Left lung (tissue), 14 donors: ENCODE measurements at places on chromosomes 3 and 15.

GRCh38 chr3:98914210-98915080 is 12.9 kb upstream of the DCBLD2 start:
- H3K36me3 ChIP-seq, result no peaks in the 10 kb centered on the region
- DNase-seq, result no peak
- no peak overlapping the region for H3K4me3 ChIP-seq
- H3K4me1 ChIP-seq, result no peaks in the 10 kb centered on the region

DNA sequence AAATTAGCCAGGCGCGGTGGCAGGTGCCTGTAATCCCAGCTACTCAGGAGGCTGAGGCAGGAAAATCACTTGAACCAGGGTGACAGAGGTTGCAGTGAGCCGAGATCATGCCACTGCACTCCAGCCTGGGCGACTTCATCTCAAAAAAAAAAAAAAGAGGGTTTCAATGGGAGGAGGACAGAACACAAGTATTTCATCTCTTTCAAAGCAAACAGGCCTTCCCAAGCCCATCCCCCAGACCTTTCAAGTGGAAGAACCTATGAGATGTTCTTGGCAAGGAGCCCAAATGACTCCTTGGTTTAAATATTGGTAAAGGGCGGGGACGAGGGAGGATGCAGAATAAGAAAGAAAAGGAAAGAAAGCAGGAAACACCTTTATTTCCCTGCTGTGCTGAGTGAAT is 62.2 kb upstream of the MCF2L2 start:
- H3K36me3 ChIP-seq, result no peaks in the 10 kb centered on the region
- no peak overlapping the region for H3K27ac ChIP-seq
- no peaks in the 10 kb centered on the region for H3K27me3 ChIP-seq

- no peaks in the 10 kb centered on the region for H3K27me3 ChIP-seq
- DNase-seq, result no peak
- H3K36me3 ChIP-seq, result no peaks in the 10 kb centered on the region
These were observed 74.8 kb upstream of the NTRK3 start for GRCh38 chr15:88331291-88331690.

GRCh38 chr3:170442947-170443346 is 24.3 kb downstream of the CLDN11 start:
- H3K27ac ChIP-seq, result no peak overlapping the region
- no peaks in the 10 kb centered on the region for H3K36me3 ChIP-seq
- no peaks in the 10 kb centered on the region for H3K4me1 ChIP-seq
- no peaks in the 10 kb centered on the region for H3K27me3 ChIP-seq
- DNase-seq, result no peak
- no peak overlapping the region for H3K4me3 ChIP-seq

- H3K4me3 ChIP-seq, result no peak overlapping the region
- H3K36me3 ChIP-seq, result no peaks in the 10 kb centered on the region
- no peak overlapping the region for H3K27ac ChIP-seq
- DNase-seq, result no peak
These were observed 420.3 kb upstream of the CFAP20DC start for GRCh38 chr3:59469948-59470723.

DNA sequence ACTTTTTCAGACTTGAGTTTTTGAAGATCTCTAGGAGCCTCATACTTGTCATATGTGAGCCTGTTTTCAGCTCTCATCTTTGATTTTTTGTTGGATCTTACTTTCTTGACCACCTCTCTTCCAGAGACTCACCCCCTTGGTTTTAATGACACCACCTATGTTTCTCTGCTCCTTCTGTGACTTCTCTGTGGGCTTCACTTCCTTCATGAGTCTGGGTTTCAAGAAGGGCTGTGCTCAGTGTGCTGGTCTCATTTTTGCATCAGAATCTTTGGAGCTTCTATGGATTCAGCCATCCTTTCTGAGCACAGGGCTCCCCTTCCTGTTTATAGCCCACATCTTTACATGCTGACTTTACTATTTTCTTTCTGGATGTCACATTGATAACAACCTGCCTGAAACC is 17.7 kb downstream of the PPM1L start:
- no peak overlapping the region for H3K4me3 ChIP-seq
- no peak for DNase-seq
- no peaks in the 10 kb centered on the region for H3K27me3 ChIP-seq
- H3K4me1 ChIP-seq, result no peaks in the 10 kb centered on the region

- no peak overlapping the region for H3K27ac ChIP-seq
- no peaks in the 10 kb centered on the region for H3K36me3 ChIP-seq
- peaks cover 9% of the 10 kb centered on the region for H3K4me1 ChIP-seq
- no peak overlapping the region for H3K4me3 ChIP-seq
- no peak for DNase-seq
These were observed 12.0 kb downstream of the C15orf40 start for GRCh38 chr15:82999426-82999825.

DNA sequence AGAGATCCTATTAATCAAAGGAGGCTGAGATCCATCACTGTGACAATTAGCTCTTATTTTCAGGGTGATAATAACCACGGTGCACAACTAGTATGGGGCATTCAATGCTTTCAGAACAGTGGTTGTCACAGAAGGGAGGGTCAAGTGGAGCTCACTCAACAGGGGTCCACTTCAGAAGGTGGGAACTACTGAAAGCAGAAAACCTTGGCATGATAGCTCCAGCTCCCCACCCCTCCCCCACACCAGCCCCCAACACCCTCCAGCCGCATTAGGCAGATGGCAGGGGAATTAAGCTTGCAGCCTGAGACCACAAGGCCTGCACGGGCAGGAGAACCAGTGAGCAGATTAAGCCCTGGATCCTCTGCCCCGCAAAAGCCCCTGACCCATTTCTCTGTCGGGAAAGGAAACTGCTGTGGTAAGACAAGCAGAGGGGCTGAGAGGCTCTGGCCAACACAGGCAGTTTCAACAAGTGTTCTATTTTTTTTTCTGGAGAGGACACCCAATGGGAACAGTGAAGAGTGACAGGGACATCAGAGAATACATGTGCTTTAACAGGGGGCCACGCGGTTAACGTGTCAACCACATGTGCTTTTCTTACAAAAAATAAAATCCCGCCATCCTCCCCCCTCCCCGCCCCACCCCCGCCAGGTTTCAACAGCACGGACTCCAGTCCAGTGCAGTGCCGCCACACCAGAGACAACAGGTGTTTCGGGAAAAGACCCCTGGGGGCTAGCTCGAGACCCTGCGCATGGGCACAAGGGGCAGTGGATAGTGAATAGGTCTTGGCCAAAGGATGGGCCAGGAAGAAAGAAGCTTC is 997 bp downstream of the FYCO1 start:
- no peaks in the 10 kb centered on the region for H3K36me3 ChIP-seq
- DNase-seq, result no peak
- peaks cover 57% of the 10 kb centered on the region for H3K4me1 ChIP-seq
- no peaks in the 10 kb centered on the region for H3K27me3 ChIP-seq
- H3K4me3 ChIP-seq, result peak overlapping the region; percentile 70
